ENCODE measurements at places on chromosomes 1 and 21.

DNA sequence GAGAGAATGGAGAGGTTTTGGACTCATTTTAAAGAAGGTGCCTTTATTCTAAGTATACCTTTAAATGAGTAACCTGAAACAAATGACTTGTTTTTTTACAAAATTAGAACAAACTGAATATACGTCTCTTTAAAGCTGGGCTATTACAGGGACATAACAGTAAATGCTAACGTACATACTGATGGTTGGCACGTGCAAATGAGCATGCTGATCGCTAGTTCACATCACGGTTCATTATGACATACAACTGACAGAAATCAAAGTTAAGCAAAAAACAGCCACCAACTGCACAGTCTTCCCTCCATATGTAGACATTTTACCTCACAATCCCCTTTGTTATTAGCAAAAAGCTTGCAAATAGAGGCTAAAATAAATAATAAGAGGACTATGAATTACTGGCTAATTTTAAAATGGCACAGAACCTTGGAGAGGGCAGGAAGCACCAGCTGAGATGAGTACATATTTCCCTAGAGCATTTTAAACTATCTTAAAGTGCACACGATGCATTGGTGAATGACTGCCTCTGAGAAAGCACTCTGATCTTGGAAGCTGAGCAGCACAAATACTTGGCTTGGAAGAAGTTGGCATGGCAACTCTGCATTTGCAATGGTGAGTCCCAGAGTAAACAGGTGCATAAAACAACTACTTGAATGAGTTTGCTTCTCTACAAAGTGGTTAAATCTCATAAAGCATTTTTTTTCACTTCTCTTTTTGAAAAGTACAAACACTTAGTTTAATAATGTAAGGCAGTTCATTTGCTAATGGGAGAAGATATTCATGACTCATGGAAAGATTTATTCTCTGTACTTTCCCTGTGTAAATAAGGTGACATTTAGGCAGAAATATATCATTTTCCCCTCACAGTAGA lies 204.7 kb downstream of the LHX8 start:
- DNase-seq = no peak

GRCh38 chr1:63662056-63662836 lies 69.0 kb downstream of the PGM1 start:
- DNase-seq = peak; percentile 56

DNA sequence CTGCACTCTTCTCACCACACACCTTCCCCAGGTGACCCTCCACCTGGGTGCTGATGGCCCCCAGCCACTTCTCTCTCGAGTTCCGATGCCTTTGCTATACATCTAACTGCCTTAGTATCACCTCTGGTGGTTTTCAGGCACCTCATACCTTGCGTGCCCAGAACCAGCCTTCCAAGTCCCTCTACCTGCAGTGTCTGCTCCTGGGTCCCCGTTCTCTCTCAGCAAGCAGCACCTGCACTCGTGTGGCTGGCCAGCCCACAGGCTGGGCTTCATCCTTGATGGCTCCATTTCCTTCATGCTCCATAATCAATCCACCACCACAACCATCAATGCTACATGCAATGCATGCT lies 49.2 kb upstream of the EDN2 start:
- DNase-seq = no peak

- no peak for DNase-seq
Observed at GRCh38 chr21:22476726-22477646, 1478.8 kb downstream of the NCAM2 start.

- DNase-seq = no peak
Observed at GRCh38 chr1:2540816-2541492, 10.9 kb upstream of the HES5 start.

DNA sequence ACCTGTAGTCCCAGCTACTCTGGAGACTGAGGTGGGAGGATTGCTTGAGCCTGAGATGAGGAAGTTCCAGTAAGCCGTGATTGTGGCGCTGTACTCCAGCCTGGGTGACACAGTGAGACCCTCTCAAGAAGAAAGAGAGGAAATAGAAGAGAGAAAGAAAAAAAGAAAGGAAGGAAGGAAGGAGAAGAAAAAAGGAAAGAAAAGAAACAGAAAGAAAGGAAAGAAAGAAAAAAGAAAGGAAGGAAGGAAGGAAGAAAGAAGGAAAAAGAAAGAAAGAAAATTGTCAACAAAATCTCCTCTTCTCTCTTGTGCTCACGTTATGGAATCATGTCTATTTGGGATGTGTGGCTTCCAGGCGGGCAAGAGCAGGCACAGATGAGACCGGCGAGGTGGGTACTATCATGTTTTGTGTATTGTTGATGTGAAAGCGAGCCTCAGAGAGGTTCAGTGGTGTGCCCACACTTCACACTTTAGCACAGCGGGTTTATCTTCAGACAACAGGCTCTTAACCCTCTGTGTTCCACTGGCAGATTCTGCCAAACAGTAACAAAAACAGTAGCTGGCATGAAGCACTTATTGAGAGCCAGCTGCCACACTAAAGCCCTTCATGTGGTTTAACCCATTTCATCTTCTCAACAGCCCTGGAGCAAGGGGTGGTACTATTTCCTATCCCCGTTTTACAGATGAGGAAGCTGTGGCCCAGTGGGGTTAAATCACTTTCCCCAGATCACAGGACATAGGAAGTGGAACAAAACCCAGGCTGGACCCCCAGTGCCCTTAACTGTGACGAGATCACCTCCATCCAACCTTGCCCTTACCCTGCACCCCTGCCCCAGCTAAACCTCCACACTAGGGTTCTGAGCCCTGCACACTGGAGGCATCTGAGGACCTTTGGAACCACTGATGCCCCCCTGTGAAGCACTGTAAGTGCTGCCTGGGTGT lies 94.7 kb upstream of the TARDBP start:
- DNase-seq = no peak

DNA sequence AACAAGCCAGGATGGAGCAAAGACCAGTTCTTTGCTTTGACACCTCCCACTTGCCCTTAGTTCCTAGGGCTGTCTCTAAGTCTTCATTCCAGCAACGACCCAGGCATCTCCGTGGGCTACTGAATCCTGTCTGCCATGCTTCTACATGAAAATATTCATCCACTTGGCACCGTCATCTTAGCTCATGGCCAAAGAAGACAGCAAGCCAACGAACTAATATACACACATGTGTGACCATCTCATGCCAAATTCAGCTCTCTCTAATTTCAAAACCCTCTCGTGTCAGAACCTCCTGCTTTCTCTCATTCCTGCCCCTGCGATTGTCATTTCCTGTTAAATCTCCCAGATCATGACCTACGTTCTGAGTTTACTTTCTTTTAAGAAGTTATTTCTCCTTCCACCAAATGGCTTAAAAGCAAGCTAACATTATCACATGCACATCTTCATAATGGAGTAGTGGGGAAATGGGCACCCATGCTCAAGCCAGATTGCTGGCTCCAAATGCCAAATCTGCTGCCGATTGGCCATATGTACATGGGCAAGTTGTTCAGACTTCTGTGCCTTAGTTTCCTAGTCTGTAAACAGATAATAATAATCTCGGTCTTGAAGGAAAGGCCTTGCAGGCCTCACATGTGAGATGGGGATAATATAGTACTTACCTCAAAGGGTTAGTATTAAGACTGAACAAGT lies 373.4 kb downstream of the USH2A start:
- no peak for DNase-seq

GRCh38 chr1:200437556-200438203 lies 27.8 kb upstream of the ZNF281 start:
- DNase-seq = no peak

- DNase-seq = no peak
Observed at GRCh38 chr1:174809755-174810280, 189.9 kb upstream of the CACYBP start.

DNA sequence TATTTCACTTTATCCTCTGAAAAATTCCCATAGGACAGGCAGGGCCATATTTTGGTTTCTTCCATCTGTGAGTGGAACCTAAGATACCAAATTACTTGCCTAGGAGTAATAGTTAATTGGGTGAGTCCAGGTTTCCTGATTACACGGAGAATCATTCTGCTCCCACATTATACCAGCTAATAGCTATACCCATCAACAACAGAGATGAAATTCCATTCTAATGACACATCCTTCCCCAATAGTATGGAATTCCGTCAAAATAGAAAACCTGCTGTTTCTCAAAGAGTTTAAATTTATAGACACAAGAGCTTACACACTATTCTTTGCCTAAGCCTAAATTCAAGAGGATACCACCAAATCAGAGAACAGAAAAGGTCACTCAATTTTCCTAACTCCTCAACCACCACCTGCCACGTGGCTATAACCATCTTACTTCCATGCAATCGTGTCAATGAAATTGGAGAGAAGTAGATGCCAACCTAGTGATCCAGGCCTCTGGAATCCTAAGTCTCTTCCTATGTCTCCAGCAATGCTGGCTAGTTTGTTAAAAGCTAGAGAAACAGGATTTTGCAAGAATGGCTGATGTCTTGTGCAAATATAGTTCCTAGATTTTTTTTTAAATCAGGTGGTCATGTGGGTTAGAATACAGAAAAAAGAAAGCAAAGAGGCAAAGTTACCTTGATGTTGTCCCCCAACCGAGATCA lies 6.2 kb downstream of the PPT1 start:
- no peak for DNase-seq

DNA sequence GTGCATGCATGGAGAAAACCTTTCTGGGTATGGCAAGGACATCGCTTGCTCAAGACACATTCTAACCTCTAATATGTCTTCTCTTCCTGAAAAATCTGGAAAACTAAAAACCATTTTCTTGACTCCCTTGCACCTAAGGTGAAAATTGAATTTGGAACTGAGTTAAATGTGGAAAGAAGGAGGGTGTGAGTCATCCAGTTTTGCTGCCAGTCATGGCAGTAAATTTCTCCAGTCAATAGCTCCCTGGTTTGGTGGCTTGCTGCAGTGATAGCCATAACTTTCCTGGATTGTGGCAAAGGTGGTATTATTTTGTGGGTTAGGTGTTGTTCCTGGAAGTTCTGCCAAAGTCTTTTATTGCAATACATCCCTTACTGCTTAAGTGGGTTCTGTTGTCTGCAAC lies 2.5 kb downstream of the ZCCHC17 start:
- DNase-seq = no peak

DNA sequence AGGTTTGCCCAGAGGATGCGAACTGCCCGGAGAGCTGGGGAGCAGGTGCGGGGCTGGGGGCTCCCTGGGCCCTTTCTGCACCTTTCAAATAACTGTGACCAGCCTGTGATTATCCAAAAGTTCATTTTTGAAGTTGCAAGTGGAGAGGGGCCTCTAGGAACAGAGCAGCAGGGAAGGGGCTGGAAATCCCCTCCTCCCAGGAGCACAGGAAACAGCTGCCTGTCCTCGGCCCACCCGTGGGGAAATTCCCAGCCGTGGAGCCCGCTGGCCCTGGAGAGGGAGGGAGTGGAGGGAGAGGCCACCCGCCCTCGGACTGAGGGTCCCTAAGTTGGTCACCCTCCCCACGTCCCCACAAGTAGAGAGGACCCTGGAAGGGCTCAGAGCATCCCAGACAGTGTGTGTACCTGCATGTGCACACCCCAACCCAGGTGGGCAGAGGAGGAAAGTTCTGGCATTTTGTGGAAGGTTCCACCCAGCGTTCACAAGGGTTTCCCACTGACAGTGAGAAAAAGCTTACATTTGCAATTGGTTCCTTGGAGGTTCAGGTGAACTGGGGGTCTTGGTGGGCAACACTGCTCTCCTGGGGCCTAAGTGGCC lies 1.2 kb upstream of the TNFRSF4 start:
- no peak for DNase-seq

DNA sequence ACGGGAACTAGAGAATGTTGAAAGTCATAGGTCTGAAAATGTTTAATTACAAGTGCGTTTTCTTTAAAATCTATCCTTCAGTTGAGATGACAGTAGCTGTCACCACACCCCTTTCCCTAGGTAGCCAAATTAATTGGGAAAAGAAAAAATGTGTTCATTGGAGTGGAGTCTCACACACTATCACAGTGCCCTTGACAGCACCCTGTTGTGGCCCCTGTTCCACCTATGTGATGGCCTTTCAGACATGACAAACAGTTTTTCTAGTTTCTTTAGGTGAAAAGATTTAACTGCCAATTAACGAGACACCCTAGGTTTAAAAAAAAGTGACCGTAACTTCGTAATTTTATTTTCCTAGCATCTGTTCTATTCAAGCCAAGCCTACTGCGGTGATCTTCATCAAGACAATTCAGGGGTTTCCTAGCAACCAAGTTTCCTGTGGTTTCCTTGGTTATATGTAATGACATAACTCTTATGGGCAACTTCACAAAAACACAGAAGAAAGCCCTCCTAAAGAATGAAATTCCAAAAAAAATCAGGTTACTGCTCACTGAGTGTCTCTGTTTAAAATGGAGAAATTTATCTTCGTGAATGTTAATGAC lies 298.3 kb downstream of the PDE4B start:
- no peak for DNase-seq
